Fibroblast of skin of left biceps (primary cell): ENCODE measurements at places on chromosomes 16 and 17.
A peak's percentile ranks its signal among the peaks of the same experiment; 100 is the strongest.

GRCh38 chr16:51762081-51762996, 611.3 kb upstream of the SALL1 start:
- peak; percentile 20 for DNase-seq

DNA sequence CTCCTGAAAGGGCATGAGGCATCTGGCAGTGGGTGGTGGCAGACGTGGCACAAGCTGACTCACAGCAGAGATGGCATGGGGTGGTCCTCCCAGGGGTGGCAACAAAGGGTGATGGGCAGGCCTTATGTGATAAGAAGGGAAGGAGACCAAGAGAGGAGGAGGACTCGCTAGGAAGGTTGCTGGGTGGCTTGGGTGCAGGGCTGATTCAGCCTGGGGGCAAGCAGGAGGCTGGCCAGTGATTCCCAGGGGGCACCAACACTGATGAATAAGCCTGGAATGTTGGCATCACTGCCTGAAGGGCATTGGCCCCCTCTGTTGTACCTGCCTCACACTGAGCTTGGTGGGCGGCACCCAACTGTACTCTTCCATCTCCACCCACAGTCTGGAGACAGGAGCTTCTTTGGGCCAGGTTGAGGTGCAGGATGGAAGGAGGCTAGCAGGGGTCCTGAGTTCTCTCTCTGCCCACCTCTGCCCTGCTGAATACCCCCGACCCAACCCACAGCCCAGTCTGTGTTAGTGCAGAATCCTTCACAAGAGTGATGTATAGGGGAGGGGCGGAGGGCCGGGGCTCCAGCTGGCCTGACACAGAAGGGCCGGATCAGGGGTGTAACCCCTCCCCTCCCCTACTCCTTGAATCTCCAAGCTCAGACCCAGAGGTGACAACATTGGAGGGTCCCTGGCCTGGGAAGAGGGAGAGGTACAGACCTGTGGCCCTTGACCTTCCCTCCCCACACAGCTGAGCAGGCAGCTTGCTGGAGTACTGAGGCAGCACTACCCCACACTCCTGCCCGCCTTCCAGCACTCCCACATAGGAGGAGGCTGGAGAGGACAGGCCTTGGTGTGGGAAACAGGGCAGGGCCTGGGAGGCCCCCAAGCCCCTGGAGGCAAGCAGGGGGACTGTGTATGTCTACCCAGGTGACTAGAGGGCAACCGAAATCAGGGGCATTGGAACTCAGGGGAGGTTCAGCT, 2.6 kb downstream of the STAC2 start:
- DNase-seq: no peak

DNA sequence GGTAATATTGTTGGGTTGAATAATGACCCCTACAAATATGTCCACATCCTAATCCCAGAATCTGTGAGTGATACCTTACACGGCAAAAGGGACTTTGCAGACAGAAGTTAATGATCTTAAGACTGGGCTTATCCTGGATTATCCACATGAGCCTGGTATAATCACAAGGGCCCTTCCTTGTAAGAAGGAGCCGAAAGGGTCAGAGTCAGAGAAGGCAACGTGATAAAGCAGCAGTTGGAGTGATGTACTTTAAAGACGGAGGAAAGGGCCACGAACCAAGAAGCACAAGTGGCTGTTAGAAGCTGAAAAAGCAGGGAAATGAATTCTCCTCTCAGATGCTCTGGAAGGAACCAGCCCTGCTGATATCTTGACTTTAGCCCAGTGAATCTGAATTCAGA, 137.8 kb downstream of the UTP18 start:
- DNase-seq: no peak

GRCh38 chr17:82615084-82616020, 32.9 kb downstream of the WDR45B start:
- no peak for DNase-seq

- DNase-seq: peak; percentile 29
Observed at GRCh38 chr16:69073181-69073702, 32.2 kb upstream of the HAS3 start.

DNA sequence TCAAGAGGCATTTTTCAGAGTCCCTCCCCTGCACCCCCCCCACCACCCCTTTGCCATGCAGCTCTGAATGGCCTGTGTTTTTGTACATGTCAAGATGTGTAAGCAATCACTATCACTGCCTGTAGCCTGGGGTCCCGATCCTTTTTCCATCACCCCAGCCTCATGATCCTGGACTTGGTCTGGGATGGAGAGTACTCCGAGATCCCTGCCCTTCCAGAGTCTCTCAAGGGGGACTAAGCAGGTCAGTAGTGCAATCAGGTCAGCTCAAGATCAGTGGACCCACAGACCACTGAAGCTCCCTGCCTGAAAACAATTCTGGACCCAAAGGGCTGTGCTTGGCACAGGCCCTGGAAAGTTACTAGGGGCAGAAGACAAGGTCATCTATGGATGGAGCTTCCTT, 7.5 kb upstream of the GJD3 start:
- DNase-seq: no peak

GRCh38 chr16:51440131-51440889, 289.2 kb upstream of the SALL1 start:
- no peak for DNase-seq

DNA sequence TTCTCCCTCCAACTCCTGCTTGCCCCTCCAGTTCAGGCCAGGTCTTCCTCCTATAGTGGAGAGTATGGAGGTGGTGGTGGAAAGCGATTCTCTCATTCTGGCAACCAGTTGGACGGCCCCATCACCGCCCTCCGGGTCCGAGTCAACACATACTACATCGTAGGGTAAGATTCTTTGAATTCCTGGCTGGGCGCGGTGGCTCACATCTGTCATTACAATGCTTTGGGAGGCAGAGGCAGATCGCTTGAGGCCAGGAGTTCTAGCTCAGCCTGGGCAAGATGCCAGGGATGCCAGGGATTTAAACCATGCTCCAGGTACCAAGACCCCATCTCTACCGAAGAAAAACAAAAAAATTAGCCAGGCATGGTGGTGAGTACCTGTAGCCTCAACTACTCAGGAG, 1.4 kb downstream of the ZG16 start:
- no peak for DNase-seq

GRCh38 chr17:36818134-36818825, 119.0 kb upstream of the LHX1 start:
- DNase-seq: no peak

DNA sequence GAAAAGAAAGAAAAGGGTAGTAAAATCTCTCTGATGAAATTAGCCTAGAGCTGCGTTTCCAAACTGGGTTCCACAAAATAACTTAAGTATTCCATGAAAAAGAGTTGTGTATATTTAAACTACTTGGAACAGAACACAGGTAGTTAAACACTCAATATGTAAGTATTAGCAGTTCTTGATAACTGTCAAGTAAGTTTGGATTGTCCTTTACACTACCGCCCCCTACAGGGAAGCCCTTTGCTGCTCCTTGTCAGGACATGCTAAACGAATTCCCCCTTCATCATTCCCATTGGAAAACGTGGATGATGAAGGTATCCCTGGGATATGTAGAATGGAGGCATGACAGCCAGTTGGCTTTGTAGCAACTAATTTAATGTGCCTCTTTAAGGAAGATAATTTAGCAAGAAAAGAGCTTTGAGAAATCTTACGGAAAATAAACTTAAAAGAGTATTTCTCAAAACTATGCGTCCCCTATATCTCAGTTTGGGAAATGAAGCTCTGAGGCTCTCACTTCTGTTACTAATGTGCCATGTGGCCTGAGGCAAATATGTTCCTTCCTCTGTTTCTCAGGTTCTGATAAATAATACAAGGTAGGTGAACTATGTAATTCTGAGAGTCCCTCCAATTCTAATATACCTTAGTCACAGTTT, 18.8 kb downstream of the NCBP3 start:
- peak; percentile 30 for DNase-seq
